ENCODE measurements at places on chromosomes 16 and 17.

- DNase-seq = no peak
Observed at GRCh38 chr17:14299280-14300141, 1.4 kb upstream of the HS3ST3B1 start.

DNA sequence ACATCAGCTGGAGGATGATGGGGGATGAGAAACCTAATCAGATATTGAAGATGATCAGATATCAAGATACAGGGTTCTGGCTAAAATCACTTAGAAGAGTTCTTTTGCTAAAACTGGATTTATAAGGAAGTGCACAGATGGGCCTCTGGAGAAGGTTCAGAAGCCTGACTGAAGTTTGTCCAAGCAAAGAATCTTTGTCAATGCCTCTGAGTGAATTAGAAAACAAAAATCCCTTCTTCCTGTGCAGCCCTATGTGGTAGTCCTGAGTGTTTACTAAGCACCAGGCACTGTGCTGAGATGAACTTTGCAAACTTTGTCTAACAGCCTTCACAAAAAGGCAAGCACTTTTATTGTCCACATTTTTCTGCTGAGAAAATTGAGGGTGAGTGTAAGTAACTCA lies 11.4 kb upstream of the CENPV start:
- no peak for DNase-seq

- no peak for DNase-seq
Observed at GRCh38 chr17:81923302-81924260, 4.0 kb downstream of the MAFG start.

DNA sequence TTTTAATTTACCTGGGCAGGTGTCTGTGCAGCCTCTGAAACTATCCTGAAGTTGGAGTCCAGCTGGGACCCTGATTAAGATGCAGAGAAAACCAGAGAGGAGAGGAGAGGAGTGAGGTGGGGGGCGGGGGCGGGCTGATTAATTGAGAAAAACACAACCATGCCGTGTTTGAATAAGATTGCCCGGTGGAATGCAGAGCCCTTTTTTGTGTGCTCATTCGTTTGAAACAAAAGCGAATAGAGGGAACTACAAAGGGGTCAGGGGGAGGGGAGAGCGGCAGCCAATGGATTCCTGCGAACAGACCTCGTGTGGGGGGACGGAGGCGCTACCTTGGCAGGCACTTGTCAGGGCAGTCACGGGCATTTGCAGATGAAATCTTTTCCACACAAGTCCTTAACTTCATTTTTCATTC lies 355.8 kb downstream of the SOX9 start:
- peak; percentile 39 for DNase-seq

DNA sequence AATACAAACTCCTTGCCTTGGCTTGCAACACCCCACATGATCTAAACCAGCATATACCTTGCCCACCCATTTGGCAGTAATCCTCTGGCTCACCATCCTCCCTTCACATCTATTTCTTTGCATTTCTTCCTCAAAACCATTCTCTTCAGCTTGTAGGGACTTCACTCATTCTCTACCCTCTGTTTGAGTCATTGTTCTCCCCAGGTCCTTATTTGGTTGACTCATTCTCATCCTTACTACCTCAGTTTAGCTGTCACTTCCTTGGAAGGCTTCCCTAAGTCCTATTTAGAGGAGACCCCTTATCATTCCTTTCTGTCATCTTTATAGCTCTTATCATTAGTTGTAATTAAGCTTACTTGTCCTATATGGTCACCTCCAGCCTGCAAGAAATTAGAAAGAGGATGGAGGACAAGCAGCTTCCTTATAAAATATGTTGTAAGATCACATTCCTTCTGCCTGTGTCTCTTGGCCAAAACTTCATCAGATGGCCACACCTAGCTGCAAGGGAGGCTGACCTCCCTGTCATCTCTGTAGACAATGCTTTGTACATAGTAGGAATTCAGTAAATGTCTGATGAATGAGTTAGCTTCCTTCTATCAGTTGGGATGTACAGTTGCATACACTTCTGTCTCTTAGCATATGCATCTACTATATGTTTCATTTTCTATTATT lies 1.7 kb downstream of the TTC19 start:
- no peak for DNase-seq

DNA sequence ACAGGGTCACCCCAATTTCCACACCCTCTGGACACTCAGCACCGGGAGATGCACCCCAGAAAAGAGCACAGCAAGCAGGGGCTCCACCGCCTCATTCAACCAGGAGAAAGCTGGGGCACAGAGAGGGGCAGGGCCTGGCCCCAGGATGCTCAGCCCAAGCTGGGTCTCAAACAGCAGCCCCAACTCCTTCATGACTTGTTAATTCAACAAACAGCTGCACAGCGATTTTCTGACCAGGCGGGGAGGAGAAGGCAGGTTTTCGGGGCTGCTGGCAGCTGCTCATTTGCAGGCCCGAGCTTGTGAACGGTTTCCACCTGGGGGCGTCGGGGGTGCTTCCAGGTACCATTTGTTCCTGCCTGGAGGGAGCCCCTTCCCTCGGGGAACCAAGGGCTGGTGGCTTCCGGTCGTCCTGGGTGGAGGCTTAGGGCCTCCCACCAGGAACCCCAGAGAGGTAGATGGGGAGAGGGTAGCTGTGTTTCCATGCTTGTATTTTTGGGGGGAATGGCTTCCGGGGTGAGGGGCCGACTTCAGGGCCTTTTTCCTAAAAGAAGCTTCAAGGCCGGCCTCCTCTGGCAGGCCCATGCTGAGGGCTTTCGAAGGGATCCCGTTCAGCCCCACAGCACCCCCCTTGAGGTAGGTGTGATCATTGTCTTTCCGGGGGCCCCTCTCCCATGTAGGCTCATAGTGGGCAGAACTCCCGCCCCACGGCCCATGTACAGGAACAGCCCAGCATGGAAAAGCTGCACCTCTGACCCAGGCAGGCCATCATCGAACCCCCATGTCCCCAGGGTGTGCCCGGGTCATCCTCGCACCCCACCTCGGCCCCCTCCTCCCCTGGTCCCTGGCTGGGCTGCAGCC lies 191.6 kb upstream of the GSE1 start:
- DNase-seq = no peak

DNA sequence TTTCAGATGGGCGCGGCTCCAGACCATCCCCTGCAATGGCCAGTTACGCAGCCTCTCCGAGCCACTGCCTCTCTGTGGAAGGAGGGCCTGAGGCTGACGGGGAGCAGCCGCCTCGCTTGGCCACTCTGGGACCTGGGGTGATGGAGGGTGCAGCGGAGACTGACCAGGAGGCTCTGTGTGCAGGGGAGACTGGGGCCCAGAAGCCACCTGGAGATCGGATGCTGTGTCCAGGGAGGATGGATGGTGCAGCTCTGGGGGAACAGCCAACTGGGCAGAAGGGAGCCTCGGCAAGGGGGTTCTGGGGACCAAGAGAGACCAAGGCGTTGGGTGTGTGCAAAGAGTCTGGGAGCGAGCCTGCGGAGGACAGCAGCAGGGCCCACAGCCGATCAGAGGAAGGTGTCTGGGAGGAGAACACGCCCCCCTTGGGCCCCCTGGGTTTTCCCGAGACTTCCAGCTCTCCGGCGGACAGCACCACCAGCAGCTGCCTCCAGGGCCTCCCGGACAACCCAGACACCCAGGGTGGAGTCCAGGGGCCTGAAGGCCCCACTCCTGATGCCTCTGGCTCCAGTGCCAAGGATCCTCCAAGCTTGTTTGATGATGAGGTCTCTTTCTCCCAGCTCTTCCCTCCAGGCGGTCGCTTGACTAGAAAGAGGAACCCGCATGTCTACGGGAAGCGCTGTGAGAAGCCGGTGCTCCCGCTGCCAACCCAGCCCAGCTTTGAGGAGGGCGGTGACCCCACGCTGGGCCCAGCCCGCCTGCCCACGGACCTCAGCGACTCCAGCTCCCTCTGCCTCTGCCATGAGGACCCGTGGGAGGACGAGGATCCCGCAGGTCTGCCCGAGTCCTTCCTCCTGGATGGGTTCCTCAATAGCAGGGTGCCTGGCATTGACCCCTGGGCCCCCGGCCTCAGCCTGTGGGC lies 17.4 kb upstream of the ZFPM1 start:
- no peak for DNase-seq

GRCh38 chr16:68643847-68644246 lies 1.3 kb upstream of the CDH3 start:
- no peak for DNase-seq

DNA sequence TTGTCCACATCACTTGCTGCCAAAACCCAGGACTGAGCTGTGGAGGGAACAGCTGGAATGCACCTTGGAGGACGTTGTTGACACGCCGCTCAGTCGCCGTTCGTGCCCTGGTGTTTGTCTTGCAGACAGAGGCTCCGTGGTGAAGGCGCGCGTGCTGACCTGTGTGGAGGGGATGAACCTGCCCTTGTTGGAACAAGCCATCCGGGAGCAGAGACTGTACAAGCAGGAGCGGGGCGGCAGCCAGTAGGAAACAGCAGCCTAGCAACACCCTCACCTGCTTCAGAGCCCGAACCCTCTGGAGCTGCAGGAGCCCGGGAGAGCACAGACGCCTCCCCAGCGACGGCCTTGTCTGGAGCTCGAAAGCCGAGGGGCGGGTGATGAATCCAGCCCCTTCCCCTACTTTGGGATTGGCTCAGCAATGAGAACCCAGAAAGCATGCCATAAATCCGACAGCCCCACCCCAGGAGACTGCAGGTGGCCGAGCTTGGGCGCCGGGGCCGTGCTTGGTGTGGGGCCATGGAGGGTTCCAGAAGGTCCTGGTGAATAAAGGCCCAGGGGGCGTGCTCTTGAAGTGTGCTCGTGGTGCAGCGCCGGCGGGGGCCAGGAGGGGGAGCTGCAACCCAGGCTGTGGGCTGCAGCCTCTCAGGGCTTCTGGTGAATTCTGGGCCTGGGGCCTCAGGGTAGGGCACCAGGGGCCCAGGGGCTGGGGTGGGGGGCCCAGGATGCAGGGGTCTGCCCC lies 470 bp upstream of the CDK3 start:
- DNase-seq = peak; percentile 8

DNA sequence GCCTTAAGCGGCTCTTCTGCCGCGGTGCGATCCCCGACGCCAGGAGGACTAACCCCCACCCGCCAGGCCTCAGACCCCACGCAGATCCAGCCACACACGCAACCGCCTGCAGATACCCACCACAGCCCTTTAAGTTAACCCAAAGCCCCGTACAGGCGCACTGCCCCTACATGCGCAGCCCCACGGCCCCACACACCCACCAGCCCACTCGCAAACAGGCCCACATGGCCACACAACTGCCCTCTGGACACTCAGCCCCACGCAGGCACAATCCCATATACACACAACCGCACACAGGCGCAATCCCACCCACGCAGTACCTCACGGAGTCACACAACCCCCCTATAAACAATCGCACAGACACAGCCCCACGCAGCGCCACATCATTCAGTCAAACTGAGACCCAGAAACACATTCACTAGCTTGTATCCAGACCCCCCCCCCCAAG lies 41.7 kb downstream of the RAI1 start:
- no peak for DNase-seq

DNA sequence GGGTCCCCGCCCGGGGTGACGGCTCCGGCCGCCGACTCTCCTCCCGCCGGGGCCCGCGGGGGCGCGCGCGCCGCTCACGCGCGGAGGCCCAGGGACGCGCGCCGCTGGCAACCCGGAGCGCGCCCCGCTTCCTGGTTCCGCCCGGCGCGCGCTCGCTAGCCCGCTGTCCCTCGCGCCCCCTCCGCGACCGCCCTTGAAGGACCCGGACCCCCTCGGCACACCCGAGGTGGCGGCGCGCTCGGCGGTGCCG lies at the start of gene STAT5B:
Gene STAT5B, minus strand, starts transcription at position 33 of the 250 bp plus-strand sequence. CDS start 44,264 bp downstream, outside the sequence.
- peak; percentile 43 for DNase-seq

- DNase-seq = no peak
Observed at GRCh38 chr16:82481455-82481854, 145.3 kb upstream of the CDH13 start.
